ENCODE measurements at places on chromosomes 11 and 22.

DNA sequence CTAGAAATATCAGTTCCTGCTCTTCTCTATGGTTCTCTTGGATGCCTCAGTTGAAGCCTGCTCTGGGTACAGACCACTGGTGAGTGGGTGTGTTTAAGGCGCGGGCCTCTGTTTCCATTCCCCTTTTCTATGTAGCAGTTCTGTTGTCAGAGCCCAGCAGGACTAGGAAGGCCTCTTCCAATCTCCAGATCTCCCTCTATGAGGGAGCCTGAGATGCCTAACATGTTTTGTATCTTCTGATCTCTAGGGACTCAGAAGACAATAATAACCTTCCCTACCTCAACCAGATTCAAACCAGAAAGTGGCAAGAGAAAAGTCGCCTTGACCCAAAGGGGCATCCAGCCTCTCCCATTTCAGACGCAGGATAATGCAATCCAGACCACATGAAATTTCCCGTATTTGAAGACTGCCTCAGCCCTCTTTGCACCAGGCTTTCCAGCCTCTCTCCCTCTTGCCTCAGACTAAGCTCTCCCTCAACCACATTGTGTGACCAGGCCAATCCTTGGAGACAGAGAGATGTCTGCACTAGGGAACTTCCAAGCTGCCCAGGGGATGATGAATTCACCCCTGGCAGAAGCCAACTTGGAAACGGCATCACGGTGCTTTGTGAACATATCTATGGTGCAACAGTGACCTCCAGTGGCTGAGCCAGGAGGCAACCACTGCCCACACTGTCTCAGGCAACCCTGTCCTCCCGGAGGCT lies 150.1 kb upstream of the UBASH3B start:
- DNase-seq: peak; percentile 92

DNA sequence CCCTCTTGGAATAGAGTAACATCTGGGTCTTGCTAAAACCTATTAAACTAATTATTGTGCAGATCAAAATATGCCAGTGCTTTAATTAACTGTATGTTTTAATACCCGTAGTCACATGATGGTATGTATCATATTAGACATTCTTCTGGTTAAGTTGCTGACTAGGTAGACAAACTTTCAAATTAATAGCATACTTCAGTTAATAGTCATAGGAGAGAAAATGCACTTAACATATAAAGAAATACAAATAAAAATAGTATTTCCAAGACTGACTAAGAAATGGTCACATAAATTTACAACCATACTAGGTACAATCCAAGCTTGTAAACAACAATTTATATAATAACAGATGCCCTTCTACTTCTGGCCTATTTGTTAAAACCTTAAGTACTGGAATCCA lies 7.6 kb upstream of the EXPH5 start:
- no peak for DNase-seq

GRCh38 chr11:2685566-2686359 lies 14.0 kb downstream of the KCNQ1OT1 start:
- no peak for DNase-seq

- DNase-seq: peak; percentile 75
These were observed 806.7 kb downstream of the NTM start for GRCh38 chr11:132177106-132177505.

DNA sequence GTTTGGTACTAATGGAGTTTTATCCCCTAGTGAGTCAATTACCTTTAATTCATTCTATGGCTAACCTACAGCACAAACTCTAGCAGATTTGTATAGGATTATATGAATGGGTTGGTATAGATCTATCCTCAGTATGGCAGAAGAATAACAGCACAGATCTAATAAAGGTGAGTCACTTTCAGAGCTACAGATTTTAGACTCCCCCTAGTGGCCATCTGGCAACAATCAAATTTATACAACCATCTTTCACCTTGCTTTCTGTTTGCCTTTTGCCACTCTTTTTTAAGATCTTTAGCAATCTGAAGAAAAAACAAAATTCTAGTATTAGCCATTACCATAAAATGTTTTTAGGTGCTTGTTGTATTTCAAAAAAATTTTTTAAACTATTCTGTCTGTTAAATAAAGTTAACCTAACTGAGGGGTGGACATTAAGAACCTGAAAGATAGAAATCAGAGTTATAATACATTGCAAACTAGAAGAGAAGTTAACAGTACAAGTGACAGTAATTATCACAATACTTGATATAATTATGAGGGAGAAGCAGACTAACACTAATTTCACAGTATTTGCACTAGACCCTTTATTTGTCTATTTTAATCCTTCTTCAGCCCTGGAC lies 25.8 kb downstream of the DDIAS start:
- DNase-seq: peak; percentile 73

DNA sequence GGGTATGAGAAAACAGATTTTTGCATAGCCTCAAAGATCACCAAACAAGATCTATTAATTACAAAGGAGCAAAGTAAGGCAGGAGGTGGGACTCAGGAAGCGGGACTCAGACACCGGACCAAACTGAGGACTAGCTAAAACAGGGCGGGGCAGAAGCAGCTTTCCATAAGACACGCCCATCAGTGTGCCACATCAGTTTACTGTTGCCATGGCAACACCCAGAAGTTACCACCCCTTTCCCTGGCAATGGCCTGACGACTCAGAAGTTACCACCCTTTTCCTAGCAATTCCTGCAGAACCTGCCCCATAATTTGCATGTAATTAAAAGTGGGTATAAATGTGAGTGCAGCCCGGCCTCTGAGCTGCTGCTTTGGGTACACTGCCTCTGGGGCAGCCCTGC lies 173.9 kb downstream of the SHANK2 start:
- no peak for DNase-seq

- peak; percentile 53 for DNase-seq
These were observed 69.0 kb upstream of the CRTAM start for GRCh38 chr11:122769126-122769780.

DNA sequence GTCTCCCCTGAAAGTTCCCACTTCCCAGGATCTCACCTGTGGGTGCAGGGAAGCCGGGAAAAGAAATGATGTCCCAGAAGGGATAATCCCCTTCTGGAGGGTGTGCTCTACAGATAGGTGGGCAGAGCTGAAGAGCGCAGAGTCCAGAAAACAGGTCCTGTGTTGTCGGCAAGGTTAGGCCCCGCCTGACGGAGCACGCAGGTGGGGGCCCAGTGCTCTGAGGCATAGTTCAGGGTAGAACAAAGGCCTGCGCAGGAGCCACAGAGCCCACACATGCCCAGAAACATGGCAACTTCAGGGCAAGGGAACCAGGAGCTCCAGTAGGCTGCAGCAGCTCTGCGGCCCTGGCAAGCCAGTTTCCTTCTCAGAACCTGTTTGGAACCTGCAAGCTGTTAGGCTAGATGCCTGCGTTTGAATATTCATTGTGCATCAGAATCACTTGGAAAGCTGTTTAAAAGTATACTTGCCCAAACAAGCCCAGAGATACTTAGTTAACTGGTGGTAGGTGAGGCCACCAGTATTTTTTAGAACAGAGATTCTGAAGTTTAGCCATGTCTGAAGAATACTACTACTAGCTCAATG lies 386.6 kb downstream of the BUD13 start:
- DNase-seq: no peak

DNA sequence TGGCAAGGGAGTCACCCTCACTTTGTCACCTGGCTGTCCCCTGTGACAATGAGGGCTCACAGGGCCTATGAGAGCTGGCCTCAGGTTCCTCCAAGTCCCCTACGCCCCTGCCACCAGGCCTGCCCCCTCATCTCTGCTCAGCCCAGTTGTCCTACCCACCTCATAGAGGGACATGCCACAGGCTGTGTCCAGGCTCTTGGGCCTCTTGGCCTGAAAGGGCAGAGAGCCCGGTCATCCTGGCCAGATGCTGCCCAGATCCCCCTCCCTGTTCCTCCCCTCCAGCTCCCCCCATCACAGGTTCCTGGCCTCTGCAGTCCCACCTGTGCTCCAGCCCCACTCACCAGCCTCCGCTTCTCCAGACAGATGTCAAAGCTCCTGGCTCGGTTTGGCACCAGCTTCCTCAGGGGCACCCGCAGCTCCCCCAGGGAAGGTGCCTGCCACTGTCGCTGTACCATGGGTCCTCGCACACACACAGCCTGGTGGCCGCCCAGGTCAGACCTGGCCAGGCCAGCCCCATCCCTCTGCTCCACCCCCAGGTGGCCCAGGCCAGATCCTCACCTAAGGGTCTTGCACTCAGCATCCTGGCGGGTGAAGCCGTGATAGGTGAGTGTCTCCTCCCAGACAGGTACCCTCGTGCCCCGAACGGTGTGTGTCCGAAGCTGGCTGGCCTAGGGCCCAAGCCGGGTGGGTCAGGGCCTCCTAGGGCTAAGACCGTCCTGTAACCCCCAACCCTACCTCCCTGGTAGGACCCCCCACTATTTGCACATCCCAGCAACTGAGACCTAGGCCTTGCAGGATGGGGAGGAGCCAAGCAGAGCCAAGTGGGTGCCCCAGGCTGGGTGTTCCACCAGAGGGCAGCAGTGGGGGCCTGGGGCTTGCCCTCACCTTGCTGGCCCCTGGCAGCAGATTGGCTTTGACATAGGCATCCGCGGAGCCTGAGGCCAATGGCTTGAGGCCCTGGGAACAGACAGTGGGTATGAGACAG lies 8.3 kb downstream of the NDUFV1 start:
- DNase-seq: peak; percentile 24

DNA sequence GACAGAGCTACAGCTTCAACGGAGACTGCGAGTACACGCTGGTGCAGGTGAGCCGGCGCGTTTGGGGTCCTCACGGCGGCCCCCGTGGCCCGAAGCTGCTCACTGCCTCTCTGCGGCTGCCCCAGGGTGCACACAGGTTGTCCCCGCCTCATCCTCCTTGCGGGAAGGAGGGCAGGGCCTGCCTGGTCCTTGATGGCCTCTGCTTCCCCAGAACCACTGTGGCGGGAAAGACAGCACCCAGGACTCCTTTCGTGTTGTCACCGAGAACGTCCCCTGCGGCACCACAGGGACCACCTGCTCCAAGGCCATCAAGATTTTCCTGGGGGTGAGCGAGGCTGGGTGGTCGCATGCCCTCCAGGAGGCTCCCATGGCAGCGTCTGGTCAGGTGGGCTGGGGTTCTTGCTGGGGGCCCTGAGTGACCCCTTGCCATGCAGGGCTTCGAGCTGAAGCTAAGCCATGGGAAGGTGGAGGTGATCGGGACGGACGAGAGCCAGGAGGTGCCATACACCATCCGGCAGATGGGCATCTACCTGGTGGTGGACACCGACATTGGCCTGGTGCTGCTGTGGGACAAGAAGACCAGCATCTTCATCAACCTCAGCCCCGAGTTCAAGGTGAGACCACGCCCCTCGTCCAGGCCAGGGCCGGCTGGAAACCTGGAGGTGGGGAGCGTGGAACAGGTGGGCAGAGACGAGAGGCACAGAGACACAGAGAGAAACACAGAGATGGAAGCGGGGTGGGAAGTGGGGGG lies 19.4 kb downstream of the MUC5AC start:
- no peak for DNase-seq

DNA sequence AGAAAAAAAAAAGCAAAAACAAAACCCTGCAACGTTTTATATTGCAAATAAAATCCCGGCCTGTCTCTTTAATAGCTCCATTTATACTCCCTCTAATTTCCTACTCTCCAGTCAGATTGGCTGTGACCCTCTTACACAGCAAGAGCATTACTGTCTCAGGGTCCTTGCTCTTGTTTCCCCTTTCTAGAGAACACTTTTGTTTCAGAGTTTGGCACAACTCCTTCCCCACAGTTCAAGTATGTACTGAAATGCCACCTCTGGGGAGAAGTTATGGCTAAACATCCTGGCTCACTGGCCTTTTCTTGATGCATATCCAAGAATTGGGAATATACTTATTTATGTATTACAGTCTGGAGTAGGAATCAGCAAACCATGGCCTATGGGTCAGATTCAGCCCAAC lies 2.6 kb downstream of the CASP12 start:
- no peak for DNase-seq

- DNase-seq: no peak
These were observed 26.0 kb downstream of the LIMK2 start for GRCh38 chr22:31238057-31238456.

- no peak for DNase-seq
These were observed 32.1 kb downstream of the AMPD3 start for GRCh38 chr11:10487002-10487647.

- DNase-seq: peak; percentile 91
These were observed 22.1 kb upstream of the SYT7 start for GRCh38 chr11:61602775-61603569.

Measured in fibroblast of pulmonary artery (primary cell).